ENCODE measurements at places on chromosomes 5 and 9.

- no peak for DNase-seq
Measured at GRCh38 chr9:123368023-123368422, 12.0 kb downstream of the CRB2 start.

DNA sequence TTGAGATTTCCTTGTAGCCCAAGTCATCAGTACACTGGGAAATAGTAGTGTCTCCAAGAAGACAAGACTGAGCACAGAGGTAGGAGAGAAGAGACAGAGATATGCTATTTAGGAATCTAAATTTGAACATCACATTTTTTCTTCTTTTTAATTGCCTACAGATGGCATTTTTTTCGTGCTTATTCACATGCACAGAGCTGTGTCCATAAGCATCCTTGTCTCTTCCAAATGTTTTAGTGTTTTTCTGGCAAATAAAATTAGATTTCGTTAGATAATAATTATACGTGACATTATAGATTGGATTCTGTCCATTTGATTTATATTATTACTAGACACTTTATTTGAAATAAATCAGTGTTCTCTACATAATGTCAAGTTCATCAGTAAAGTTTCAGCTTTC, 80.9 kb downstream of the PRR16 start:
- DNase-seq, result no peak

DNA sequence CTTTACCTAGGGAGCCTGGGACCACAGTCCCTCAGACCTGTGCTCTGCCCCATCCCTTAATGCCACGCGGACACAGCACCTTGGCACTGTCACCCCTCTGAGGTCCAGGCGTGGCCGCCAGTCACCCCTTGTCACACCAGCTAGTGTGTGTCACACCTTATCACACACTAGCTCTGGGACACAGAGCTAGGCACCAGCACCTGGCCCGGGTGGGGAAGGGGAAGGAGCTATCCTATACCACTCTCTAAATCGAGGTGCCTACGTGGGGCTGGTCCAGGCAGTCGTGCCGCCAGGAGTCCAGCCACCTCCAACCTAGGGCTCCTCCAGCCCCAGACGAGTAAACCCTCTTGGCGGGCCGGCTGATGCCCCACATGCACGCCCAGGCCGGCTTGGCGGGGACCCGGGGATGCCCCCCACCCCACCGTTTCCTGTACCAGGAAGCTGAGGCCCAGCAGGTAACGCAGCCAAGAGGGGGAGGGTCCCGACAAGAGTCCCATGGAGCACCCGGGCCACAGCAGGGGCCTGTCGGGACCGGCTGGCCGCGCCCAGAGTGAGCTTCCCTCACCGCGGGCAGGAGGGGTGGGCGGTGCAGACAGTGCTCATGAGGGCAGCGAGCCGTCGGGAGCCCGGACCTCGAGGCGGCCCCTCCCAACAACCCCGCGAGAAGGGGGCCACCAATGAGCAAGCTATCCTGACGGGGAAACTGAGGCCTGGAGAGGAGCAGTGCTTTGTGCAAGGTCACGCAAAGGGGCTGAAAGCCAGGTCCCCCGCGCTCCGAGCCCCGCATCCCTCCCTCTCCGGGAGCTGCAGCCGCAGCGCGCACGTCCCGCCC, 550 bp downstream of the CORO2A start:
- DNase-seq, result no peak

GRCh38 chr9:130629443-130630070, 34.8 kb upstream of the PRDM12 start:
- no peak for DNase-seq

DNA sequence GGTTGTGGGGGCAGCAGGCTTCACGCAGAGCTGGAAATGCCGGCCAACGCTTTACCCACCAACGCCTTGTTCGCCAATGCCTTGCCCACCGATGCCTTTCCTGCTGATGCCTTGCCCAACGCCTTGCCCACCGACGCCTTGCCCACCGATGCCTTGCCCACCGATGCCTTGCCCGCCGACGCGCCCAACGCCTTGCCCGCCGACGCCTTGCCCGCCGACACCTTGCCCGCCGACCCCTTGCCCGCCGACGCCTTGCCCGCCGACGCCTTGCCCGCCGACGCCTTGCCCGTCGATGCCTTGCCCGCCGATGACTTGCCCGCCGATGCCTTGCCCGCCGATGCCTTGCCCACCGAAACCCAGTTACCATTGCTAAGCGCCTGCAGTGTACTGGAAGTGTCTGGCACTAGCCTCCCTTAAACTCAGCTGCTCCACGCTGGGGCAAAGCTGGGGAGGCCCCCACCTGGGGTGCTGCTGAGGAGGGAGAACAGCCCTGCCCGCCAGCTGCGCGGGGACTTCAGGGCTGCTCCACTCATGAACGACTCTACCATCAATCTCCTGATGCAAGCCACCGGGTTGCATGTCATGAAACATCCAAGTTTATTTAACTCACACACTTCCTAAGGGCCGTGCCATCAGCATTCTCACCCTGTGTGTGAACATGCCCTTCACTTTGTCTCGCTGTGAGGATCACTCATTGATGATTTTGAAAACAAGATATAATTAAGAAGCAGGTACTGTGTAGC, 1.8 kb downstream of the SLC6A18 start:
- DNase-seq, result no peak

- DNase-seq, result no peak
Measured at GRCh38 chr5:97388794-97389193, 205.7 kb upstream of the RIOK2 start.

GRCh38 chr9:134040176-134040565, 14.9 kb downstream of the BRD3OS start:
- no peak for DNase-seq

- no peak for DNase-seq
Measured at GRCh38 chr5:71786337-71787055, 67.4 kb downstream of the CARTPT start.

GRCh38 chr9:133581513-133582343, 27.5 kb downstream of the FAM163B start:
- DNase-seq, result no peak

DNA sequence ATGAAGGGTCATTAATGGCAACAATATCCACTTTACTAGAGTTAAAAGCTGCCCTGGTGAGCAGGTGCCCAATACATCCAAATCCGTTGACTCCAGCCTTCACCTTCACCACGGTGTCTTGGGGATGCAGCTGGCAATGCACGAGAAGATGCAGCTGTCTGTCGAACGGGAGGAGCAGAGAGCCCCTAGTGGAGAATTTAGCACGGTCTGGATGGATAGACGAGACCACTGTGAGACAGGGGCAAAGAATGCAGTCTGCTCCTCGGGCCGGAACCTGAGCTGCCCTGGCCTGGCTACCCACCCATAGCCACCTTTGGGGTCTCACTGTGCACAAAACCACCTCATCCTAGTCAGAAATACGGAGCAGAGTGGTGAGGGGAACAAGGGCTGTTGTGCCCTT, 35.1 kb downstream of the ADRA1B start:
- no peak for DNase-seq

DNA sequence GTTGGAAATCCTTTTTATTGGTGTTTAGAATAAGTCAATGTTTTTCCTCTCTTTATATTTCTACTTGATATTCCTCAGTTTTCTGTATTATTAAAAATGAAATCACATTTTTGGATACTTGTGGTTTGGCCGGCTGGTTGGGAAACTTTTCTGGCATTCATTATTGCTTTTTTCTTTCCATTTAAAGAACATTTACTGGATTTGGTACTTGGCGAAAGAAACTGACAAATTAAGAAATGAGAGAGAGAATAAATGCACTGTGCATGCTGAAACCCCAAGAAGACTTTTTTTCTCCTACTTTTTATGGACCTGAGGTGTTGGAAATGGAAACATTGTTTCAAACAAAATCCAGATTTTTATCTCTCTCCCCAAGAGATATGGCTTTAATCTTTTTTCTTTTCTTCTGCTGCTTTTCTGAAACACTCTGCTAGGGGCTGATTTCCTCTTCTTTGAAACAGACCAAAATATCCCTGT, 128.4 kb downstream of the SNX18 start:
- no peak for DNase-seq

DNA sequence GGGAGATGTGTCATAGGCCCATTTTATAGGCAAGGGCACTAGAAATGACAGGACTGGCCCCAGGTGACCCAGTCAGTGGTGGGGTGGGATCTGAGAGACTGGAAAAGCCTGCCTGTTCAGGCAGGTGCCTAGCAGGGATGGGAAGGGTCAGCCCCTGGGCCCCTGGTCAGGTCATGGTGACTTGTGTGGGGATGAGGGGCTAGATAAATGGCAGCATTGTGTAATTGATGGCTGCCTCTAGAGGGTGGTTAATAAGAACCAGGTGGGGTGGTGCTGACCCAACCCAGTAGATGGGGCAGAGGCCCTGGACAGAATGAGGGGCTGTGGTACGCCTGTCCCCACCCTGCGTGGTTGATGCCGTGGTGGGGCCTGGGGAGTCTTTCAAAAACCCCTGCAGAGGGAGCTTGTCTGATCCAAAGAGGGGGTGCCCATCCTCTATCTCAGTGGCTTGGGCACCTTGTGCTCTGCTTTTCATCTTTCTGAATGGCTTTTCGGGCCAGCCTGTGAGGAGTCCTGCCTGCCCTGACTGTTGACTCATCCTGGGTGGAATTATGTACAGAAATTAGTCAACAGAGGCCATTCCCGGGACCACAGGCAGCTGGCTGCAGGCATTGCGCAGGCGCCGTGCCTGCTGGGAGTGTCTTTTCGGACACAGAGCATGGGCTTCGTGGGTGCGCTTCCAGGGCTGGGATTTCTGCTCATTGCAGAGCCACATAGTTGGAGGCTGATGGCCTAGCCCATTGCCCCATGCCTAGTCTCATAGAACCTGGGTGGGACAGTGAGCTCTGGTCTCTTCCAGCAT, 93.6 kb upstream of the PITX1 start:
- peak; percentile 55 for DNase-seq

DNA sequence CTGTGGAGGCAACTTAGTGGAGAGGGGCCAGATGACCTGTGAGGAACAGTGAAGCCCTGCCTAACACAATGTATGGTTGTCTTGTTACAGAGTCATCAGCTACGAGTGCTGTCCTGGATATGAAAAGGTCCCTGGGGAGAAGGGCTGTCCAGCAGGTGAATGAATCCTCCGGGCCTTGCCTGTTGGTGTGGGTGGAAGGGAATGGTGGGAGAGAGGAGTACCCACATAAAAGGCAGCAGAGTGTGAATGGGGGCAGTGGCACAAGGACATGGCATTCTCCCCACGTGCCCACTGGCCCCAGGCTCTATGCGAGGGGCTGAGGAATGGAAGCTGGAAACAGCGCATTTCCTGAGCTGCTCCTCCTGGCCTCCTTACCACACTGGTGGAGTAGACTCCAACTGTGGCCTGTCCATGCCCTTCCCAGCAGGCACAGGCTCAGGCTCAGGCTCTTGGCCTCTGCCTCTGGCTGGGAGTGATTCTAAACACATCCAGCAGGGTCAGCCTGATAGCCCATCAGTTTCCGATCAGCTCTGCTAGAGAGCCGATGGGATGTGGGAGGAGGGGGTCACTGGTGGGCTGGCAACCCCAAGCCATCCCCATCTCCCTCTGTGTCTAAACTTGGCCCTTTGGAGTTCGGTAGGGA, 15.3 kb downstream of the TGFBI start:
- no peak for DNase-seq

- no peak for DNase-seq
Measured at GRCh38 chr9:99012957-99013512, 69.3 kb downstream of the COL15A1 start.

- DNase-seq, result no peak
Measured at GRCh38 chr5:142012186-142012785, 541 bp downstream of the GNPDA1 start.
